Activated T-helper 1 cell treated with Interleukin-2 at 50 U/mL for 16 hours (primary cell): ENCODE measurements at places on chromosomes 1 and 21.

- DNase-seq, result no peak
Observed at GRCh38 chr1:65434255-65434654, 13.8 kb downstream of the LEPR start.

DNA sequence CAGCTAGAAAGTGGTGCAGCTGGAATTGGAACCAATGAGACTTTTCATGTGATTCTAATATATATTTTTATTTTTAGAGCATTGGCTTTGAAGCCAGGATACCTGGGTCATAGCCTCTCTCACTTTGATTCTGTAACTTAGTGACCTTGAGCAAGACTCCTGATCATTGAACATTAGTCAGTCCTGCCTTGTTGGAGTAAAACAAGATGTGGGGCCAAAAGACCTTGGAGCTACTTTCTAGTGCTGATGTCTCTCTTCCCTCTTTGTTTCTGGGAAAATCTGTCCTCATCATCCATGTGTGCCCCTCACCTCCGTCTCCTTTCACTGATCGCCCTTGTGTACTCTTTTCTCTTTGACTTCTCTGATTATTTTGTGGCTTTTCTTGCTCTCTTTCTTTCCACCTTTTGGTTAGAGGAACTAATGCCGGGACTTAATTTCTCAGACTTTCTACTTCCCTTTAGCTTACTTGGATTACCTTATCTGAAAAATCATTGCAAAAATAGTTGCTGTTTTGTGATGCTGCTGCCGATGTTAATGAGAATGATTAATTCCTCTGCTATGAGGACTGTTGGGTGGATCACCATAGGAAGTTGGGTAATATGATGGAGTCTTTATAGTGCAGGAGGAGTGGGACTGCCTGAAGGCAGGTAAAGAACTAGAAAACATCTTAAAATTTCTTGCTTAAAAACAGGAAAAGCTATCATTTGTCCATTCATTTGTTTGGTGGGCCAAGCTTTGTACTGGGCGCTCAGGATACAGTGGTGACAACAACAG lies 72.0 kb downstream of the NOS1AP start:
- no peak for DNase-seq

DNA sequence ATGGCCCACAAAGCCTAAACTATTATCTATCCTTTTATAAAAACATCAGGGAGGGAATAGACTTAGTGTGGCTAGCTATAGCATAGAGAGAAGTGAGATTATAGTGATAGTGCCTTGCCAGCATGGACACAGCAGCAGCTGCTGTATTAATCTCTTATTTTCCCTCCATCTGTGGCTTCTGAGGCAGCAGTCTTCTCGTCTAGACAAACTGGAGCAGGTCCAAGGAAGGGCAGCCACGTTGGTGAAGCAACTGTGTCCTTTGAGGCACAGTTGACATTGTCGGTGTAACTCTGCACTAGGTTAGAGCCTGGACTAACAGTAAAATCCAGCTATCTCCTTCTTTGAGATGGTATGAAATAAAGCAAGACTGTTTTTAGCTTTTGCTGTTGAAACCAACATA lies 131.3 kb downstream of the CACHD1 start:
- DNase-seq, result no peak

GRCh38 chr1:116134476-116134773 lies 23.2 kb downstream of the MAB21L3 start:
- DNase-seq, result no peak

- DNase-seq, result no peak
Observed at GRCh38 chr1:67700692-67701410, 15.8 kb downstream of the GADD45A start.

DNA sequence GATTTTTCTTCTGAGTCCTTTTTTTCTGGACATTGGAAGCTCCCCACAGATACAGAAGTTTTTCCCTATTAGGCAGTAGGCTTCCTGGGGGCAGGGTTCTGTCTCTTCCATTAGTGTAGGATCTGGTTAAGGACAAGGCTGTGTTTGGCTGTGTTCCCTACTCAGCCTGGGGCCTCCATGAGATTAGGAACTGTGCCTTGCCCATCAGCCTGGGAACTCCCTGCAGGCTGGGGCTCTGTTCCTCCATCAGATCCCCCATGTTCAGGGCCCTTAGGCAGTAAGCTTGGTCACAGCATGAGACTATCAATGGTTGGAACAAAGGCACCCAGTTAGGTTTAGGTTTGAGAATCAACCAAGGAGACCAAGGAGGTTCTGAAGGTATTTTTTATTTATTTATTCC lies 22.7 kb downstream of the NAV1 start:
- no peak for DNase-seq

DNA sequence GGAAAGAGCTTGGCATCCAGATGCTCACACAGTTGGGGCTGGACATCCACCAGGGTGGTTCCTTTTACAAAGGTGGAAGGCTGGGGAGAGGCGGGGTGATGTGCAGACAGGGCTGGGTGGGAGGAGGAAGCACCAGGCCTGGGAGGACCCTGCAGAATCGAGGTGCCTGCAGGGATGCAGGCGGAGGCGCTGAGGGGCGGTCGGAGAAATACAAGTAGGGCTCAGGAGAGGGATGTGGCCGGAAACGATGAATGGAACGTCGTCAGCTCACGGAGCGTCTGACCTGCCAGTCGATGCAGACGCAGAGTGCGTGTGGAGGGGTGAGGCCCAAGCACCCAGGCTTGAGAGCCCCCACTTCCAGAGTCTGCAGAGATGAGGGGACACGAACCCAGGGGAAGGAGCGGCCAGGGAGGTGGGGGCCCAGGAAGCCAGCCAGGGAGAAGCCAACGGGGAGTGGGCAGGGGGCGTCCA lies 63.4 kb downstream of the TRIM11 start:
- DNase-seq, result no peak

GRCh38 chr1:234602334-234603220 lies 7.4 kb downstream of the IRF2BP2 start:
- no peak for DNase-seq

GRCh38 chr1:201701831-201702230 lies 127.1 kb upstream of the IPO9 start:
- DNase-seq, result no peak

DNA sequence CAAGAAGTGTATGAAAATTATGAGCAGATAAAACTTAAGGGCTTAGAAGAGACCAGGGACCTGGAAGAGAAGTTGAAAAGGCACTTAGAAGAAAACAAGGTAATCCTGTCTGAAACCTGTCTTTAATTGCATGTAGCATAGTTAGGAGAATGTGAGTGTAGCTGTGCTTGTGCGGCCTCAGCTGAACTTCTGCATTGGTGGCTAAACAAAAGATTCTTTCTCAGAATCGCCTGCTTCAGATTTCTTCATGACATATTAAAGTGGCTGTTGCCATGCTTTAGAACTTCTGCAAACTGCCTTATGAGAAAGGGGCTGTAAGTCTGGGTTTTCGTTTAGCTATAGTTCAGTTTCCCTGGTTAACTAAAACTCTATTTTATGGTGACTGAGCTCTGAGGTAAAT lies 94.5 kb downstream of the VPS26C start:
- DNase-seq, result no peak

- DNase-seq, result no peak
Observed at GRCh38 chr1:169682071-169682470, 29.3 kb downstream of the SELL start.

- no peak for DNase-seq
Observed at GRCh38 chr1:173113015-173113741, 62.4 kb upstream of the TNFSF18 start.

DNA sequence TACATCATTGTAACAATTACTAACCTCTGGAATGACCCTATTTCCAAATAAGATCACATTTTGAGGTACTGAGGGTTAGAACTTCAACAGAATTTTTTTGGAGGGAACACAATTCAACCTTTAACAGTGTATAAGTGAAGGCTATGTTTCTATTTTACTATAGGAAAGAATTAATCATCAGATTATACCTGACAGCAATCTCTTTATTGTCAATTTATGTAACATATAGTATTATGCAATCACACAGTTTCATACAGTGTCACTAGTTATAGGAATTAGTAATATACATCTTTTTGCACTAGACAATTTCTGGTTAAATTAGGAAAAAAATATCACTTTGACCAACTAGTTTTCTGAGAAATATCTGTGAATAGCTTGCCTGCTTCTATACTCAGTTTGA lies 59.1 kb downstream of the MSH4 start:
- no peak for DNase-seq

GRCh38 chr1:30446095-30446494 lies 277.3 kb downstream of the MATN1 start:
- DNase-seq, result no peak

DNA sequence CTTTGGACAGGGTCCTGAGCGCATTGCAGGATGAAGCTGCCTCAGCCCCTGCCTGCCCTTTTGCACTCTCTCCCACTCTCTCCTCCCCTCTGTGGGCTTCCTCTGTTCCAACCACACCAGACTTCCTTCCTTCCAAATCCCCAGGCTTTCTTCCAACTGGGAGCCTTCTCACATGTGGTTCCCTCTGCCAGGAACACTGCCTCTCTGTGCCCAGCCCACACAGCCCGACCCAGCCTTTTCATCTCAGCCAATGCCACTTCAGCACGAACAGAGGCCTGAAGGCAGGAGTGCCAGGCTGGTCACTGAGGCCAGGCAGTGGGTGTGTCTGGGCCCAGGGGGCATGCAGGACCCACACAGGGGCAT lies 5.9 kb downstream of the SELENON start:
- no peak for DNase-seq

GRCh38 chr21:45148316-45148990 lies 74.1 kb downstream of the ADARB1 start:
- no peak for DNase-seq

- DNase-seq, result no peak
Observed at GRCh38 chr1:43619314-43619790, 30.6 kb upstream of the KDM4A start.
